ENCODE measurements at places on chromosomes 7 and 10.

DNA sequence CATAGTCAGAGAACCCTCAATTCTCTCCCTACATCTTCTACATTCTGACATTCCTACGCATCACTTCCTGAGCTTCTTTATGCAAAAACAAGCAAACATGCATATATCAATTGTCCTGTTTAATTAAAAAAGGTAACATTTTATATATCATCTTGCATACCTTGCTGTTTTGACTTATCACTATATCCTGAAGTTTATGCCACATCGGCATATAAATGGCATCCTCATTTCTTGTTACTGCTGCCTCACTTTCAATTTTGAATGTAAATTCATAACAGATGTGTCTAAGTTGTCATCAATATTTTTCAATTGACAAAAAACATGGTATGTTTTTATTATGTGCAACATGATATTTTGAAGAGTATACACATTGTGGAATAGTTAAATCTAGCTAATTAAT is 377.3 kb upstream of the STEAP1 start:
- no peak for DNase-seq

- DNase-seq = no peak
Measured at GRCh38 chr7:47709051-47709450, 127.1 kb upstream of the TNS3 start.

- DNase-seq = no peak
Measured at GRCh38 chr7:137667633-137668387, 179.0 kb downstream of the DGKI start.

DNA sequence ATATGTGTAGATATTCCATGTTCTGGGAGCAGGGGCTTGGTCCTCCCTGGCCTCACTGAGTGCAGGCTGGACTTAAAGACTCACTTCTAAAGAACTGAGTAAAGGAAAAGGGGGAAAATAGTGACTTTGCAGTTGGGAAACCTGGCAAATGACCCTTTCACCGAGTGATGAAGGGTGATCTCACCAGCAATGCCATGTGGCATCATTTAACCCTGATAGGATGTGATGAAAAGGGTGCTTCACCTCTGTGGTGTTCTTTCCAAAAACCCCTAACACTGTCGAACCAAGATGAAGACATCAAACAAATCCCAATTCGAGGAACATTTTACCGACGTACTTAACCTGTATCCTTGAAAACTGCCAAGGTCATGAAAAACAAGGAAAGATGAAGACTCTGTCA is 71.9 kb downstream of the AOAH start:
- no peak for DNase-seq

DNA sequence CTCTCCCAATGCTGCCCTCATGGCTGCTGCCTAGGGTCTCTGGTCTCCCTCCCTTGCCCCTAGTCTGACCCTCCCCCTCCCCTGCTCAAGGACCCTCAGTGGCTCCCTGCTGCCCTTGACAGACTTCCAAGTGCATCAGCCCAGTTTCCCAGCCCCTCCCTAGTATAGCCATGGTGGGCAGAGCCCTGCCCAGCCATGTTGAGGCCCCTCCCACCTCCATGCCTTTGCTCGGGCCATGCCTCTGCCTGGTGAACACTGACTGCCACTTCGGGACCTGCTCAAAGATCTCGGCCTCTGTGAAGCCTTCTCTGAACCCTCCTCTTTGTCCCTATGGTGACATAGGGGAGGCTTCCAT is 73.2 kb downstream of the MYL10 start:
- no peak for DNase-seq

DNA sequence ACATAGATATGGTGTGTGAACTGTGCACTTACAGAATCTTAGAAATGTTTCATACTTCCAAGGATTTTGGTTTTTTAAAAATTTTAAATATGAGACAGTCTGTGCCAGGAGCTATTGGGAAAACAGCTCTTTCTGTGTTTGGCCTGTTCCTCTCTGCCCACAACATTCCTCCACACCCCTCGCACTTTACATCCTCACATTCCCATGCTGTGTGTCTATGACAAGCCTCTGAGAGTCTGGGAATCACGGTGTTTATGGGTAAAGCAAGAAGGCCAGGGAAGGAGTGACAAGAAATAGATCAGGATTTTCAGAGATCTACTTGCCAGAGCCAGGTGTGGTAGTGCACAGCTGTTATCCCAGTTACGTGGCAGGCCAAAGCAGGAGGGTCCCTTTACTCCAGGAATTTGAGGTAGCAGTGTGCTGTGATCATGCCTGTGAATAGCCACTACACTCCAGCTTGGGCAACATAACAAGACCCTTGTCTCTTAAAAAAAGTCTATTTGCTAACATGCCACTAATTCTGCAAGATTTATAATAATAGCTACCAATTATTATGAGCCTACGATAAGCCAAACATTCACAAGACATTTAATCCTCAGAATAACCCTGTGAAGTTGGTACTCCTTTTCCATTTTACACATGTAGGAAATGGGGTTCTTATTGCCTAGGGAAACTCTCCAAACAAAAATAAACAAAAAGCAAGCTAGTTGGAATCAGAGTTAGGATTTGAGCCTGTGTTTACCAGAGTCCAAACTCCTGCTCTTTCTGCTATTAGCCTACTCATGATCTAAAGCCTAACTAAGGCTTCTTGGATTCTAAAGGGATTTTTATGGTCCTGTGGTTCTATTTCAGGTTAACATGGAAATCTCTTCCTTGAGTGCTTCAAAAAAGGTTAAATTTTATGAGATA is 168.3 kb upstream of the SP8 start:
- no peak for DNase-seq

DNA sequence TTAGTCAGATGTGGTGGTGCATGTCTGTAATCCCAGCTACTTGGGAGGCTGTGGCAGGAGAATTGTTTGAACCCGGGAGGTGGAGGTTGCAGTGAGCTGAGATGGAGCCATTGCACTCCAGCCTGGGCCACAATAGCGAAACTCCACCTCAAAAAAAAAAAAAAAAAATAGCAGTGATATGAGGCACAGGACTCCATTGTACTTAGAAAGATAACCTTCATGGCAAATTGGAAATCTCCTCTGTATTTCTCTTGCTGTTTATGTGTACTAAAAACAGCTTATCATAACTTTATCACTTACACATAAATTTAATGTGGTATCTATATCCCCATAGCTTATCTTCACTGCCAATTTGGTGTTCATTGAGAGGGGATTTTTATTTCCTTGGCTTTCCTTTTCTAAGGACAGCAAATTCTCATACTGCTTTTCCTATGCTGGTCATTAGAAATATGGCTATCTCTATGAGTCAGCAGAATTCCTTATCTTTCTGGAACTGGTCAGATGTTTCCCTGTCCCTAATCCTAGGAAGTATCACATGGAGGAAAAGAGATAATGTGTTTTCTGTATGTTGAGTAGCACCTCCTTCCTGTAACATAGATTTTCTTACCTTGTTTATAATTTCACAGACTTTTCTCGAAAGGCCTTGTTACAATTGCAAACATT is 40.6 kb upstream of the ZEB1 start:
- no peak for DNase-seq

DNA sequence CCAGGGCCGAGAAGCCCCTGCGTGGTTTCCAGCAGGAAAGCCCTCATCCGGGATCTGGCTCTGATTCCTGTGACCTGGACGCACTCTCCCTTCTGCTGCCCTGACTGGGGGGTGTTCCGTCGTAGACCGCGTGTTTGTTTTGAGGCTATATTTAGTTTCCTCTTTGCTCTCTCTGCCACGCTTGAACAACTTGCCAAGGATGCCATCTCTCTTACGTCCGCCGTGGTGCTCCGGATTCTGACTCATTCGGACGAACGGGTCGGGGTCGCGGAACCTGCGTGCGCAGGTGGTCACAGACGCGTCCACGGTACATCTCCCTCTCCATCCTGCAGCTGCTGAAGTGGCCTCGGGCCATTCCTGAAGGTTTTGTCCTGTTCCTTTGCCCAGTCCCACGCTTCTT is 10.4 kb upstream of the SORCS3 start:
- no peak for DNase-seq

DNA sequence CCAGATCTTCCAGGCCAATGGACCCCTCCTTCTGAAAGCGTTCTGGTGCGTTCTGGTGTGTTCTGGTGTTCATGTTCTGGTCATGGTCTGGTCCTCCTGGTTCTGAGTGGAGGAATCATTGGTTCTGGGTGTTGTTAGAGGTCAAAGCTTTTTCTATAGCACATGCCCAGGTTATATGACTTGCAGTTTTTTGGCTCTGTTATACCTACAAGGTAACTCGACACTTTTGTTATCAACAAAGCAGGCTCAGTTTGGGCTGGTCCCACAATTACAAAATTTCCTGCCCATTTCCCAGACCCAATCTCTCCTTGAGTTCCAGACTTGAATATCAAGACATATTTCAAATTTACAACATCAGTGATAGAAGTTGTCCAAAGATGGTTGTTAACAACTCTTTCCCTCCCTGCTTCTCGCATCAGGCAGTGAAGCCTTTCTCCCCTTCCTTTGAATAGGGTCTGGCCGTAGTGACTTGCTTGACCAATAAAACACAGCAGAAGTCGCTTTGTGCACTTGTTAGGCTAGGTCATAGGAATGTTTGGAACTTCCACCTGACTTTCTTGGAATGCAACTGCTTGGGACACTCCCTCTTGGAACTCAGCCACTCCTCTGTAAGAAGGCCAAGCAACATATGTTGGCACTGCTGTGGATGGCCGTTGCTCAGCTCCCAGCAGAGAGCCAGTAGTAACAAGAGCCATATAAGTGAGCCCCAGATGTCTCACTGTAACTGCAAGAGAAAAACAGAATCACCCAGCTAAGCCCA is 83.1 kb upstream of the STEAP1B start:
- DNase-seq = no peak

- no peak for DNase-seq
Measured at GRCh38 chr7:132207211-132207610, 369.1 kb downstream of the PLXNA4 start.

DNA sequence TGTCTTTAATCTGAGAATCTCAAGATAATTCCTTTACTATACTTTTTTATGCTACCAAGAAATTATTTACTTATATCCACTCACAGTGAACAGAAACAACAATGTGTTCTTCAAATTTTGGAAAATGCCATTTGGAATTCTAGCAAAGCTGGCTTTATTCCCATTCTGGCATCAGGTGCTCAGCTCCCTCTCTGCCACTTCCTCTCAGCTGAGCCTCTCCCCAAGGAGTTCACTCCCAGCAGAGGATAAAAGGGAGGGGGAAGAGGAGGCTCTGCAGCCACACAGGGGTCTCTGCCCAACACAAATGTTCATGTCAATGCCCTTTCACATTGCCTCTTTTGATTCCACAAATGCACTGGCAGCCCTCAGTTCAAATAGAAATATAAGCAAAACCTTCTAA is 116.9 kb downstream of the CPEB3 start:
- DNase-seq = no peak

DNA sequence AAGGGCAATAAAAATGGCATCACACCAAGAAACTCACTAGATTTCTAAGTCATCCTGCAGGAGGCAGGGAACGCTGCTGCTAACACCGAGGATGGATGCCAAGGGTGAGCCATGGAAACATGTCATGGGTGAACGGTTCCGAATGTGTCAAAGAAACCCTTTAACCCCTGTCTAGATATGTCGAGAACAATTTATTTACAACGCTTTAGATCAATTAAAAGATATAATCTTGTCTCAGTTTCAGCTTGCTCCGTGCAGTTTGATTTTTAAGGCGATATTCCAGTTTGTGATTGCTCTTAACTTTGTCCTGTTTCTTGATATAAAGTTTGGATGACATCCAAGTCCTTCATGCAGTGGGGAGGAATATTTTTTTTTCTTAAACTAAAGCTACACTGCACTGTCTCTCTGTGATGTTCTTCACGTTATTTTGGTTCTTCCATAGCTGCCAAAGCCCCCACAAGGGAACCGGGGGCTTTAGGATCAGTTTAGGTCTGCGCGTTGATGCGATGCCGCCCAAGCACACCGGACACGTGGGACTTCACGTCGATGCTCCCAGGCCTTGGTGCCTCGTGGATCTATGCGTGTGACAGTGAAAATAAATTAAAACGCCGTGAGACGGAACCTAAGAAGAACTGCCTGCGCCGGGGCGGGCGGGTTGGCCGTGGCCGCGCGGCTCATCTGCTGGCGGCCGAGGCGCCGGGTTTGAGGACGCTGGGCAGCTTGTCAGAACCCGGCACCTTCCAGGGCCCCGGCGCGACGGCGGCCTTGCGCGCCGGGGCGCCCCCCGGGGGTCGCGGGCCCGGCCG is 220.3 kb downstream of the PHTF2 start:
- DNase-seq = no peak

DNA sequence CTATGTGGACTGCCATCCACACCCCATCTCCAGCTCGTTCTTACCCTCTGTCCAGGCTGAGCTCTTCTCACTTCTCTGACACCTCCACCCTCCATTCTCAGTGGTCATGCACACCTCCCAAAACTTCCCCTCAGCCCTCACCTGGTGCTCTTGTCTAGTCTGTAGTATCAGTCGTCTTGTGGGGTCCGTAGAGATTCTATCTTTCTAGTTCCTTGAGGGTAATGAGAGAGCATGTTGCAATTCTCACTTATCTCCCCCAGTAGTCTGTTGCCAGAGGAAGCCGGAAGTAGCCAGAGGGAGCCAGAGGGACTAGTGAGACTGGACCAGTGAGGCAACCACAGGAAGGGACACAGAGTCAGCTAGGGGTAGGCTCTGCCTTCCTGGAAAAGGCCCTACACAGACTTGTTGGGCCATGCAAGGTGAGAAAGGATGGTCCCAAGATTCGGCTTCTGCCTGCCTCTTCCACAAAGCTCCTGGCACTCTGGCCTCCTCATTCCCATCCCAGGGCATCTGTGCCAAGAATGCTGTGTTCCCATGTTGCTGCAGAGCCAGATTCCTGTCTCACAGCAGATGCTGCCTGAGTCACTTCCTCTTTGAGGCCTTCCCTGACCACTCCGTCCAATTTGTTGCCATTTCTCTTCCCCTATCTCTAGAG is 50.6 kb upstream of the DUSP5 start:
- DNase-seq = no peak

GRCh38 chr10:113042868-113043267 is 92.8 kb downstream of the TCF7L2 start:
- DNase-seq = no peak

DNA sequence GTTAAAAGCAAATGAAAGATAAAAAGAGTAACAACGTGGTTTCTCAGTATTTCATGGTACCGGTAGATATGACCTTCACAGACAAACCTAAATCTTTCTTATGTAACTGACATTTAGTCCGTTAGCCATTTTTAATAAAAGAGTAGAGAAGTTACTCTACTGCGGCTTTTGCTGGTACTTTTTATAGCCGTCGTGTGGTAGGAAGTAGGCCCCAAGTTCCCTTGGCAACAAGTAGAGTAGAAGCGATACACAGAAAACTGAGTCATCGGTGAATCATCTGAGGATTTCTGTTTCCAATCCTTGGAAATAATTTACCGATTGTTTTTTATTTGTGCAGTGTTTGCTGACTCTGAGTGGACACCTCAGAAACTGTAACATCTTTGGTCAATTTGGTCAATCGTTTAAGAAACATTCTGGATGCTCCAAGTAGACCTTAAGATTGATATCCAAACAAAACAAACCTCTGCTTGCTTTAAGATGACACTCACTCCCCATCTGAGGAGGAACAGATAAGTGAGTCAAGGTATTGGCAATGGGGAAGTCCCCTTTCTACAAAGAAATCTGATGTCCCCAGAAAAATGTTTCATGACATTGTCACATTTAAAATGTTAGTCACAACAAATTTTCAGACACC is 63.9 kb upstream of the AHR start:
- peak; percentile 21 for DNase-seq

- no peak for DNase-seq
Measured at GRCh38 chr7:77482015-77482414, 55.1 kb upstream of the PTPN12 start.

- DNase-seq = no peak
Measured at GRCh38 chr7:35289376-35289775, 35.5 kb upstream of the TBX20 start.

Measured in stimulated activated CD8-positive, alpha-beta memory T cell treated with anti-CD3 and anti-CD28 coated beads, Interleukin-12 subunit alpha, Interleukin-12 subunit beta, amount 100 ng/mL, for 1 hour (primary cell).